T-helper 9 cell (primary cell): ENCODE measurements at places on chromosomes 1 and 21.
A peak's percentile ranks its signal among the peaks of the same experiment; 100 is the strongest.

- peak; percentile 37 for DNase-seq
Observed at GRCh38 chr1:206912445-206913095, 9.2 kb downstream of the FCMR start.

GRCh38 chr1:180505732-180506335 lies 3.5 kb upstream of the ACBD6 start:
- no peak for DNase-seq

GRCh38 chr21:45592208-45592619 lies 50.0 kb upstream of the SLC19A1 start:
- DNase-seq: peak; percentile 32

- DNase-seq: no peak
Observed at GRCh38 chr1:96515430-96515829, 206.2 kb upstream of the PTBP2 start.

GRCh38 chr1:69568421-69569174 lies 876 bp downstream of the LRRC7 start:
- no peak for DNase-seq

GRCh38 chr1:181040284-181040865 lies 6.6 kb downstream of the MR1 start:
- DNase-seq: no peak

GRCh38 chr21:26096494-26097371 lies 73.8 kb downstream of the APP start:
- no peak for DNase-seq

DNA sequence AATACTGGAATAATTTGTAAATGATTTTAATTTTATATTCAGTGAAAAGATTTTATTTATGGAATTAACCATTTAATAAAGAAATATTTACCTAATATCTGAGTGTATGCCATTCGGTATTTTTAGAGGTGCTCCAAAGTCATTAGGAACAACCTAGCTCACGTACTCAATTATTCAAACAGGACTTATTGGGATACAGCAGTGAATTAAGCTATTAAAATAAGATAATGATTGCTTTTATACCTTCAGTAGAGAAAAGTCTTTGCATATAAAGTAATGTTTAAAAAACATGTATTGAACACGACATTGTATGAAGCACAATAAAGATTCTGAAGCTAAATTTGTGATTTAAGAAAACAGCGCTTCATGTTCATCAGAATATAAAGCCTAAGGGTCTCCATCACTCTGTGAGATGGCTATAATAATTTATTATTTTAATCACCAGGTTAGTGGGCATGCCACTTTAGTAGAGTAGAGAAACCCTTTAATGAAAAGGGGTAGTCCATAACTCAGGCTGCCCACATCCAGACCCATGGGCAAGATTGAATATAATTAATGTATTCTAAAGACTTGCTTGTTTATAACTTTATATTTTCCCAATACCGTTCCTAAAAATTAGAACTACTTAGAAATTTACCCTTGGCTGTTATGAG lies 3.2 kb downstream of the CCN1 start:
- DNase-seq: no peak

DNA sequence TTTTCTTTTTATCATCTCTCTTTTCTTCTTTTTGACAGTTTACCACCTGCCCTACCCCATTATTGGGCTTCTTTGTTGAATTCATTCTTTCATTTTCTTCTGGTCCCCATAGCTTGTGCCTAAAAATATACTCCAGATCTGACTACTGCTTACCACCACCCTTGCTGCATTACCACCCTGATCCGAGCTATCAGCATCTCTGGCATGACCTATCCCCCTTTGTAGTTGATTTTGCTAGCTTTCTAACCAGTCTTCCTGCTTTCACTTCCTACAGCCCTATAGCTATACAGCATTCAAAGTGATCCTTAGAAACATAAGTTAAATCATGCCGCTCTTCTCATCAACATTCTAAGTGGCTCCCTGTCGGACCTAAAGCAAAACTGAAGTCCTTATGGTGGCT lies 59.4 kb upstream of the MPC2 start:
- DNase-seq: no peak

DNA sequence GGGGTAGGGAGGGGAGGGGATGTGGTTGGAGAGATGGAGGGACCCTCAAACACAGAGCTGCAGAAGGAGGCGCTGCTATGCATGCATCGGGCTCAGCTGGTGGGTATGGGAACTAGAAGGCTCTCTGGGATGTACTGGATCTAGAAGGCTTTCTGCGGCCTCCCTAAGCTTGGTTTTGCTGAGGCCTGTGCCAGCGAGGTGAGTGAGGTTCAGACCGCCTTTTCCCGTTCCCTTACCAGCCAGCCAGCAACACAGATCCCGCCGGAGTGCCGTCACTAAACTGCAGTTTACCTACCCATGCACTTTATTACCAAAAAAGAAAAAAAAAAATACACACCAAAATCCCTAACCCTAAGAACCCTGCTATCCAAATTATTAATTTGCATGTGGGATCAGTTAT lies 180.2 kb downstream of the PRDM16 start:
- DNase-seq: no peak

- DNase-seq: no peak
Observed at GRCh38 chr1:217857061-217857460, 225.9 kb downstream of the SPATA17 start.

DNA sequence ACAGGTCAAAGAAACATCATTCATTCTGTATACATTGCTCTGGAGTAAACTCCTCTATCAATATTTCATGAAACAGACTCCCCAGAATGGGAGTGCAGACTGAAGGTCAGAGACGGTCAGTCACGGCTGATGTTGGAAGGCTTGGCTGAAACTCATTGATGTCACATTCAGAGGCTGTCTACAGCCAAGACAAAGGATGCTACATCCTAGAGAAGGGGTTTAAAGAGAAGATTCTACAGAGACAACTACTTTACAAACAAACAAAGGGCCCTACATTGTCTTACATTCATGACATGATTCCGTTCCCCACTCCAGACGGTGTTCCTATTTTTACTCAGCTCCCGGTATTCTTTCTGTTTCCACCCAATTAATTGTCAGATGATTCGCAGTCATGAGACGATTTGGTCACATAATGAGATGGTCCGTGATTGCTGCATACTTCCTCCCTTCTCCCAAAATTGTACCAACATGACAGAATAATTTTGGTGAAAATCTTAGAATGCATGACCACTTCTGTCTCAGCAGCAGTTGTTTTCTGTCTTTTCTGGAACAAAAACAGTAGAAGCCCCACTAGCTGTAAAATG lies 73.8 kb upstream of the VAV3 start:
- DNase-seq: no peak

GRCh38 chr1:22359427-22359826 lies 92.2 kb upstream of the ZBTB40 start:
- no peak for DNase-seq

GRCh38 chr1:240630409-240630808 lies 18.5 kb upstream of the GREM2 start:
- DNase-seq: no peak

DNA sequence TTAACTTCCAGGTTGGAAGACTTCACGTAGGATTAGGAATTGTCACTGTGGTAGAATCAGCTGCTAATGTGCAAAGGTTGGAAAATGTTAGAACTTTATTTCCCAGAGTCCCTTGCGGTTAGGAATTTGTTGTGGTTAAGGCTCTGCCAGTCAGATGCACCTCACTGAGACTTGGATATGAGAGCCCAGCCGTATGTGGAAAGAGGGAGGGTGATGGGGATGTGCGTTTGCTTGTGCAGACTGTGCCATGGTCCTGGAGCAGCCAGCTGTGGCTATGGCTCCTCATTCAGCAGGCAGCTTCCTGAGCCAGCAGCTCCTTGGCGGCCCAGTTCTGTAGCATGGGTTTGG lies 12.5 kb downstream of the S100A10 start:
- DNase-seq: no peak

- DNase-seq: no peak
Observed at GRCh38 chr1:201942129-201942495, 4.2 kb downstream of the LMOD1 start.

DNA sequence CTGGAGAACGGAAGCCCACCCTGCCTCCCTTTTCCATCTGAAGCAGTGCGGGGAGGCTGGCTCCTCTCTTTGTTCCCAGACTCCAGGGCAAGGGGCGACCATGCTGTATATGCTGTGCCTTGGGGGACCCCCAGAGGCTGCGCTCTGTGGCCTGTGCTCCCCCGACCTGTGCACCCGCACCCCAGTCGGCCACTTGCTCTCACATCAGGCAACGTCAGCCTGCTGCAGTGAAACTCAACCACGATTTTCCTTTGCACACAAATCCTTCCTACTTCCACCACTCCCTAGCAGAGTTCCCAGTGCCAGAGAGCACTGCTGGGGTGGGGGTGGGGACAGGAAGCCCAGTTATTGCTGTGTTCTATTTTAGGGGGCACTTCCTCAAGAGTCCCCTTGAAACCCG lies 52.5 kb downstream of the SIM2 start:
- DNase-seq: no peak

- DNase-seq: no peak
Observed at GRCh38 chr1:117803318-117803717, 126.1 kb downstream of the GDAP2 start.

DNA sequence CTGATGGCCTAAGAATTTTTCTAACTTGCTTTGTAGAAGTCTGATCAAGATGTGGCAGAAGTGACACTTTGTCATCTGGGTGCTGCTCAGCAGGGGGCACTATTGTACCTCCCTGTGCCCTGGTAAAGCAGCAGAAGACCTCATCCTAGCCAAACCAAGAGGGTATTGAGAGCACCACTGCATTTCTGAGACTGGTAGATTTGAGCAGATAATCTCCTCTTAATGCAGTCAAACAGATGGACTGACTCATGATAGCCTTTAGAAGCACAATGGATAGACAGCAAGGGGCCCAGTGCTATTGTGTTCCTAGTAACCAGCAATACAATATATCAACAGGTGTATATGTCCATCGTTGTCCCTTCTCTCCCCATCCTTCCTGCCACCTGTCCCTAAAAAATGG lies 5.7 kb downstream of the TPM3 start:
- peak; percentile 49 for DNase-seq

GRCh38 chr1:23114424-23115079 lies 54.1 kb downstream of the LUZP1 start:
- no peak for DNase-seq

DNA sequence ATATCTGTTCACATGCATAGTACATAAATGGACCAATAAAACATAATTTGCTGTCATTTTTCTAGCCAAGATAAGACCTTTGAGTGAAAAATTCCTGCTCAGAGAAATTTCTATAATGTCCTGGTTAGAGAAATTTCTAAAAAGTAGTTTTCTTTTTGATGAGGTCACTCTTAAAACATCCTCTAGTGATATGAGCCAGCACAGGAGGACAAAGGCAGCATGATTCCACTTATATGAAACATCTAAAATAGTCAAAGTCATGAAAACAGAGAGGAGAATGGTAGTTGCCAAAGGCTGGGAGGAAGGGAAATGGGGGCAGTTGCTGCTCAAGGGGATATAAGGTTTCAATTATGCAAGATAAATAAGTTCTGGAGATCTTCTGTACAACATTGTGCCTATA lies 239.4 kb downstream of the BACH1 start:
- no peak for DNase-seq

- no peak for DNase-seq
Observed at GRCh38 chr1:45375104-45376090, 35.2 kb upstream of the MUTYH start.

DNA sequence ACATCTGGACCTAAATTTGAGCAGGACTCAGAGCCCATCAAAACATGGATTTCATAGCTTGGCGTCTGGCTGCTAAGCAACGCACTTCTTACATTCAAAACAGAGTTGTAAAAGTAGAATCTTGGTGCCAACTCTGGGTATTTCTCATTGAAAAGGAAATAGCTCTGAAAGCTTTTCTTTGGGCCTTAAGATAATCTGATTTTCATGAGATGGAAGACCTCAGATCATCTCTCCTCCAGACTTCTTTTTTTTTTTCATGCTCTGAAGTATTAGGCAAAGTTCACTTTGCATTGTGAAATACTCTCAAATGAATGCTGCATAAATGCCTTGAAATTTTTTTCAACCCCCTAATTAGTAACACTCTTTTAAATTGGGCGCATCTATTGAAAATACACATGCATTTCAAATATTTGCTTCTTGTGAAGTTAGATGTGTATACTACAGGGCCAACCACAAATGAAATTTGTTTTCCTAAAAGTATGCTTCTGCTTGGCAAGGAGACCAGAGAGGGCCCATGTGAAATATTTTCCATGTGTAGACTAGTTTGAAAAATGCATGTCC lies 4.2 kb downstream of the ADAMTS5 start:
- no peak for DNase-seq

GRCh38 chr1:81407000-81407821 lies 393.5 kb upstream of the ADGRL2 start:
- DNase-seq: no peak

DNA sequence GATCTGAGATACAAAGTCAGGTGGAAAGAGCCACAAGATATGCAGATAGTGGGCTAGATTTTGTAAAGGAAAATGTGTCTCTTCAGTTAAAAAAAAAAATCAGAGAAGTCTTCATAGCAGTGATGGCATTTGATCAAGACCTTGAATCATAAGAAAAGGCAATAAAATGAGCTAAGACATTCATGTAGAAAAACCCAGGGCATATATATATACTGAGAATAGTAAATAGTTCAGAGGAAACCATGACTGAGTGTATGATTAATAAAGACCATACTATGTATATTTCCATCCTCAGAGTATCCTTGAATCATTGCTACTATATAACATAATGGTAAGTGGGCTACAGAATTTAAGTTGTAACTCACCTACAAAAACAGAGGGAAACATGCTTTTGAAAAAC lies 321.7 kb upstream of the NR5A2 start:
- DNase-seq: no peak

DNA sequence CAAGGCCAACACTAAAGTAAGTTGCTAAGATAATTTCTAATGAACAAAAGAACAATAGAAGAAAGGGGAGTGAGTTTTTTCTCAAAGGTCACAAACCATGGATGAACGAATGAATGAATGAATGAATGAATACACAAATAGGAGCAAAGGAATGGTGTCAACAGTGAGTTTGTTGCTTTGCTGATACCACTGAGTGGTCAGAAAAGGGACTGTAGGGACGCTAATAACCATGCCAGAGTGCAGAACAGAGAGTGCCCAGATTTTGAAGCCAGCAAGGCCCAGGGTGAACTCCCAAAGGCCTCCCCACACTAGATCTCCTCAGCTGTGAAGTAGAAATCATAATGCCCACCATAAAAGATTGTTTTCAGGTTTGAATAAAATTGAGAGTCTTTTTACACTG lies 15.9 kb downstream of the CD58 start:
- no peak for DNase-seq

GRCh38 chr1:87403061-87403820 lies 74.6 kb downstream of the LMO4 start:
- no peak for DNase-seq

DNA sequence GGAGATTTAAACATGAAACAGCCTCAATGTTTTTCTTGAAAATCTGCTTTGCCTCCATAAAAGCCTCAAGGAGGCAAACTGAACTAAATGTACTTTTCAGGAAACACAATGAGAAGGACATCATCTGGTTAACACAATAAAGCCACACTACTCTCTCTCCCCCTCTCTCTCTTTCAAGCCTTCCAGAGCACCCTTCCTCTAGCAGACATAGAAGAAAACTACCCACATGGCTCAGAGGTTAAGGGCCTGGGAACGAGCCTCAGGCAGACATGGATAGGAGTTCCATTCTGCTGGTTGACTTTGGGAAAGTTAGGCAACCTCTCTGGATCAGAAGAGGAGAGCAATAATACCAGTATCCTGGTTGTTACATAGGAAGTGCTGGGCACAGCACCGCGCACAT lies 42.9 kb downstream of the RUNX1 start:
- DNase-seq: no peak

GRCh38 chr1:23211955-23212354 lies 5.3 kb downstream of the HTR1D start:
- no peak for DNase-seq

- DNase-seq: no peak
Observed at GRCh38 chr1:201535046-201535918, 3.6 kb upstream of the NAV1 start.

GRCh38 chr1:36400825-36401601 lies 3.3 kb upstream of the LSM10 start:
- no peak for DNase-seq
